ENCODE measurements at places on chromosomes 4 and X. TPM values are rescaled to one million over a fixed set of nuclear protein-coding genes. Genes with fewer than 3 reads are reported as not detected.

GRCh38 chrX:65679071-65679540 is 11.7 kb downstream of the MSN start:
- no peak for DNase-seq

Gene BTC
- total RNA-seq = not detected

GRCh38 chr4:90648311-90648710 is 521.1 kb downstream of the CCSER1 start:
- DNase-seq = no peak

- no peak for DNase-seq
These were observed 173.9 kb downstream of the SCFD2 start for GRCh38 chr4:53191997-53192396.

DNA sequence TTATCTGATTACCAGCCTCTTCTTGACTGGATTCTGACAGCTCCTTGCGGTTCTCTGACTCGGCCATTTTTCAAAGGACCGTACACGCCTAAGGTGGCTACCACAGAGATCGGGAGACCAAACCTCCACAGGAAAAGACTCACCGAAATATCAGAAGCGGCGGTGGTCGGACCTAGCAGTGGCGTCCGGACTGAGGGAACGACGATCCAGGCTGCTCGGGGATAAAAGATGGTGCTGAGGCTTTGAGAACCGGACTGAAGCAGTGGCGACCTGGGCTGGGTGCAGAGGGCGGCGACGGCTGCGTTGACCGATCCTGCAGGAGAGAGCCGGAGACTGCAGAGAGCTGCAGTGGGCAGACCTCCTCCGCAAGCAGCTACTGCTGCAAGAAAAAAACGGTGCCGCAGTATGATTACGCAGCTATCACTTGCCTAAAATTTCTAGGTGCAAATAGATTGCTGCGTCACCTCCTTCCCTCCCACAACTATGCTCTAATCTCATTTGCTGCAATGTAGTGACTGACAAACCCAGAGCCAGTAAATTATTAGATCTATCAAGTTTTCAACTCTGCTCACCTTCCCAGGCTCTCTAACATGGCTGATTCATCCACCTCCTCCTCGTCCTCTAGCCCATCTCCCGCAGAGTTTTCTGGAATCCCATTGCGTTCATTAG is at the start of gene NAP1L2:
TSS of gene NAP1L2 (minus strand) at position 426 of the 669 bp plus-strand sequence. CDS start at position 67, 359 bp downstream.
- peak; percentile 62 for DNase-seq

DNA sequence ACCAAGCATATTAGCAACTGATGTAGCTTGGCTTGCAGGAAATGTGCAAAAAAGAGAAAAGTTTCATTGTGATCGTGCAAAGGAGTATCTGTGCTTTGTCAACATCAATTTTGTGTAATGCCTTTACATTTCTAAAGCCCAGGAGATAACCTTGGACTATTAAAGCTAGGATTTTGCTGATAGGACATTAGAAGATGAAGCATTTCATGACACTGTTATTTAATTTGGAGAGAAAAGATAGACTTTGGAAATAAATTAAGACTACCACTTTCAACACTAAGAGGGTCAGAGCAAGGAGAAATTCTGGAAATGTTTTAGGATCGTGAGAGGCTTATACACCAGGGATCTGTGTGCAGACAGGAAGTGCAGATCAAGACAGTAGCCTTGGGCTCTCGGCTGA is 120.6 kb upstream of the MID1 start:
- no peak for DNase-seq

Gene CENPVL2
- total RNA-seq = not detected

DNA sequence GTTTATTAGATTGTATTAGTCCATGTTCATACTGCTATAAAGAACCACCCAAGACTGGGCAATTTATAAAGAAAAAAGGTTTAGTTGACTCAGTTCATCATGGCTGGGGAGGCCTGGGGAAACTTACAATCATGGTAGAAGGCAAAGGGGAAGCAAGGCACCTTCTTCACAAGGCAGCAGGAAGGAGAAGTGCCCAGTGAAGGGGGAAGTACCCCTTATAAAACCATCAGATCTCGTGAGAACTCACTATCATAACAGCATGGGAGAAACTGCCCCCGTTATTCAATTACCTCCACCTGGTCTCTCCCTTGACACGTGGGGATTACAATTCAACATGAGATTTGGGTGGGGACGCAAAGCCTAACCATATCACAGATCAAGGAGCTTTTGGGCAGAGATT is 8.1 kb upstream of the HSD17B13 start:
- no peak for DNase-seq

Gene STPG2
- 0.14 TPM for total RNA-seq

Gene HMGB3
- 26.5 TPM for total RNA-seq

Gene LDB2
- total RNA-seq = 0.14 TPM

Gene PPEF2
- total RNA-seq = 0.14 TPM

DNA sequence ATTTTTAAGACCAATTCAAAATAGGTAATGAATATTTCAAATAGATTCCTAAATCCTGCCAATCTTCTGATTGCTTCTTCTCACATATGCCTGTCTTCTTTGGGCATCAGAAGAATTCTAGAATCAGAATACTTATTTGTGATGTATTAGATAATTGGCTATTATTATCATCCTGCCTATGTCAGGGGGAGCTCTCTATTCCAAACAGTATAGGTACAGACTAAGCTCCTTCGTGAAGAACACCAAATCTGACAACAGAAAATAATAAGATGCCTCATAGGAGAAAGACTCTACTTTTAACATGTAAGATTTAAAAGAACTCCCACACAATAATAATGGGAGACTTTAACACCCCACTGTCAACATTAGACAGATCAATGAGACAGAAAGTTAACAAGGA is at the start of gene IQCM:
TSS of gene IQCM (minus strand) at position 101 of the 400 bp plus-strand sequence. CDS start 73,152 bp downstream, outside the sequence.
- no peak for DNase-seq

- no peak for DNase-seq
These were observed 405 bp upstream of the ZAR1 start for GRCh38 chr4:48489683-48490011.

Gene POLN
- 3.2 TPM for total RNA-seq

Gene NEUROG2
- total RNA-seq = not detected

Gene BRS3
- not detected for total RNA-seq

Gene CCNB3
- total RNA-seq = 0.43 TPM

GRCh38 chrX:1076871-1077651 is 135.4 kb downstream of the CRLF2 start:
- DNase-seq = peak; percentile 12

Gene VEGFD
- not detected for total RNA-seq

DNA sequence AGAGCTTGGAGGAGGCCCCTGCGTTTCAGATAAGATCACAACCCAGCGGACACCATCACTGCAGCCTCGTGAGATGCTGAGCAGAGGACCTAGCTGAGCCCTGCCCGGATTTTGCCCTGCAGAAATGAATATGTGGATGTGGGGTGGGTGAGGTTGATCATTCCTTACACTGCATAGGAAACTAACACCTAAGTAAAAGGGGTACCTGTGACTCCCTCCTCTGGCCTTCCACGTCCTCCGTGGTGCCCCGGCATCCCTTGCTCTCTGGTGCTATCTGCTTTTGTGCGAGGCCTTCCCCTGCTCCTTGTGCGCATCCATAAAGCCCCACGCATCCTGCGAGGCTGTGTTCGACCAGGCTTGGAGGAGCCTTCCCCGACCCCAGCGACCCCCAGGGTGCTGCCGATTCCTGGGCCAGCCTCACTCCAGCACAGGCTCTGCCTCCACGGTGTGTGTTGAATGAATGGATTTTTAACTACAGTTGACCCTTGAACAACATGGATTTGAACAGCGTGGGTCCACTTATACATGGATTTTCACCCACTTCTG is 25.6 kb upstream of the GPR78 start:
- DNase-seq = no peak

- DNase-seq = peak; percentile 57
These were observed 58.8 kb downstream of the SPINK2 start for GRCh38 chr4:56762484-56763250.

GRCh38 chrX:153387345-153387744 is 13.8 kb downstream of the PNMA6E start:
- no peak for DNase-seq

DNA sequence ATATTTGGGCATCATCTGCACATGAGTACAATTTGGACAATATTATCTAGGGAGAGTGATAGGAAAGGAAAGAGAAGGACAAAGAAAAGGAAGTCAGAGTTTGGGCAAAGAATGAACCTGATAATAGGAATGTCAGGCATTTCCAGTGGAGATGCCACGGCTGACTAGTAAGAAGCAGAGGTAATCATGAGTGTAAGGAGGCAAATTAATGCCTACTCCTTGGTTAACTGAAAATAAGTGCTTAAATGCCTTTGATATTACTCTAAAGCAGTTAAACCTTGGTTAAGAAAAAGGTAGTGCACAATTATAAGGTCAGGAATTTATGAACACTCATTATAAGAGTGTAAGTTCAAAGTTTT is 99.2 kb upstream of the DDIT4L start:
- no peak for DNase-seq

GRCh38 chr4:123826896-123827295 is 430.3 kb downstream of the SPRY1 start:
- DNase-seq = no peak

DNA sequence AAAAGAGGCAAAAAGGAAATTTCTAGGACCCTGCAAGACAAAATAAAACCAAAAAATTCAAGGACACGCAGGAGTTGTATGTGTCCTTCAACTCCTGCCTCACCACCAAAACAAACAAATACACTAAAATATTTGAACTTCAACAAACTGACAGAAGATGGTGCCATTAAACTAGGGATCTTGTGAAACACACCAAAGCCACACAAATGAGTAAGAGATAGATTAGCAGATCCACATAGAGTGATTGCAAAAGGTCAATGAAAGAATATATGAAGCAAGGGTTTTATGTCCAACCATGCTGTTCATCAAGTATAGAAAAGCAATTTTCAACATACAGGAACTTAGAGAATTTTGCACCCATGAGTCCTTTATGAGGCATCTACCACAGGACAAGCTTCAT is 40.1 kb upstream of the SCML1 start:
- no peak for DNase-seq

Gene SHROOM4
- not detected for total RNA-seq

GRCh38 chr4:88953400-88953799 is 103.6 kb downstream of the FAM13A start:
- DNase-seq = no peak

Gene CT45A5
- total RNA-seq = not detected

DNA sequence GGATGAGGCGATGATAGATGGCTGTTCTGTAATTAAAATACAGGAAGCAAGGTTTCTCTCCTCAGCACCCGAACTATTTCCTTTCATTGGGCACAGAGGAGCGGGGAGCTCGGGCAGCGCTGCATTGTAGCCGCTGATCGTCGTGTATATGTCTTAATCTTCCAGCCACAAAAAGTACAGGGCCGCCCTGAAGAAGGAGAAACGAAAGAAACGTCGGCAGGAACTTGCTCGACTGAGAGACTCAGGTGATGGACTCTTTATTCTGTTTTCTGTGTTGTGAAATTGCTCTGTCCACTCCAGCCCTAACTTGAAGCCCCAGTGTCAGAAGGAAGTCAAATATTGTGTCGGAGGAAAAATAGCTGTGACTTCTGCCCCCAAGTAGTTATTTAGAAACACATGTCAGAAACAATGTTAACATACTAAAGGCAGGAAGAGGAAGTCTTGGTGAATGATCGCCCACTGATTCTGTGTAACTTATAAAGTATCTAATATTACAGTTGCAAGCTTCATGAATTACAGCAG is 546 bp downstream of the ZRSR2 start:
- no peak for DNase-seq

DNA sequence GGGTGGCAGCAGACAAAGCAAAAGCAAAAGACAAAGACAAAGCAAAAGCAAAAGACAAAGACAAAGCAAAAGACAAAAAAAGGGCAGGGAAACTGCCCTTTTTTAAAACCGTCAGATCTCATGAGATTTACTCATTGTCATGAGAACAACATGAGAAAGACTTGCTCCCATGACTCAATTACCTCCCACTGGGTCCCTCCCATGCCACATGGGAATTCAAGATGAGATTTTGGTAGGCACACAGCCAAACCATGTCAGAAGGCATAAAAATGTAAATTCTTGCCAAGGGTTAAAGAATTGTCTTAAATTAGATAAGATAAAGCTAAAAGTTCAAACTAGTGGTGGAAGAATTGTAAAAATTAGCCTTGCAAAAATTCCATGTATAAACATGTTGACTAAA is 419.7 kb downstream of the TRAM1L1 start:
- DNase-seq = no peak

GRCh38 chr4:37365888-37366287 is 121.3 kb downstream of the NWD2 start:
- DNase-seq = no peak

DNA sequence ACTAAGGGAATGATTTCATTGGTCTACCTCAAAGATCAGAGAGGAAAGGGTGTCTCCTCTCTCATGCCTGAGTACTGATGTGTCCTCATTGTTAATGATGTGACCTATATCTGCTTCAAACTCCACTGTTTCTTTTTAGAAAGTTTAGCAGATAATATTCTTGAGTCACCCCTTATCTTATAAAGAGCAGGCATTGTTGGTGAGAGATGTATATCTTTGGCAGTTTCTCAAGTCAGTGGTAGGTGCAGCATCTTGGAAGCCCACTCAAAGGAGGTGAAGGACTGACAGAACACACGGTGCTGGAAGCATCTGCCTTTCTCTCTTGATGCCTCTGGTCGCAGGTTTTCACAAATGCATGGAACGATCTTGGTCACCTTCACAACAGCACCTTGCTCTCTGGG is 71.2 kb downstream of the ZNF518B start:
- DNase-seq = no peak

Gene TDO2
- not detected for total RNA-seq

DNA sequence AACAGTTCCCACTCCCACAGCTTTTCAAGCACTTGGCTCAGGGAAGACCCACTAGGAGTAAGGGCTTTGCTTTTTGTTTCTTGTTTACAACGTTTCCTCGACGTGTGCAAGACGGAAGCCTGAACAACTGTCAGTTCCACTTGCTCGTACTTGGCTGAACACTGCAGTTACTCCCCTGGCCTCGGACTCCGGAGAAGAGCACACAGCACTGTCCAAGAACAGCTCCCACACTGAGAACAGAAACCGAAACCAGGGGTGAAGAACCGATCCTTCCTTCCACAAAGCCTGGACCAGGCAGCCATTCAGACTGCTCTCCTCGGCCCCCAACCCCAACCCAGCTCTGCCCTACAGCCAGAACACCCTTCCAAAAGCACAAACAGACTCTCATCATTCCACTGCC is 25.5 kb downstream of the IRF2 start:
- DNase-seq = peak; percentile 20

DNA sequence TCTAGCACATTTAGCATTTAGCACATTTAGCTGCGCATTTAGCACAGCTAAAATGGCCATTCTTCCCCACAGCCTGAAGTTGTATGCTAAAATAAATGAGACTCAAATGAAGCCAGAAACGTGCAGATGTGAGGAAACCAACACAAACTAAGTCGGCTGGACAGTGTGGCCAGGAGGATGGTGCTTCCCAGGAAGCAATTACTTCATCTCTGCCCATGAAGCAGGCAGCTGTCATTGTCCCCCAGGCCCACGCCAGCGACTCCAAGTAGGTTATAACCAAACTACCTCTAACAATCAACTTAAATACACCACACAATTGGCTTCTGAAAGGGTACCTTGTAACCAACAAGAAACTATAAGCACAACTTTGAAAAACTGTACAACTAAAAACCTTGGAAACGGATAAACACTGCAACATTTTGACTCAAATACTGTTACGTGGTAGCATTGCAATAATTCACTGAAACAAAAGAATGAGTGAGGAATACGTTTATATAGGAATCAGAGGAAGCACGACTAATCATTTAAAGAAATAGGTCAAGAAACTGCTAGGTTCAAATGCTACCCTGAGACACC is 39.2 kb downstream of the AFAP1 start:
- no peak for DNase-seq

Measured in activated CD4-positive, alpha-beta T cell treated with anti-CD3 and anti-CD28 coated beads for 36 hours (primary cell).